ENCODE measurements at places on chromosomes 4 and X.

DNA sequence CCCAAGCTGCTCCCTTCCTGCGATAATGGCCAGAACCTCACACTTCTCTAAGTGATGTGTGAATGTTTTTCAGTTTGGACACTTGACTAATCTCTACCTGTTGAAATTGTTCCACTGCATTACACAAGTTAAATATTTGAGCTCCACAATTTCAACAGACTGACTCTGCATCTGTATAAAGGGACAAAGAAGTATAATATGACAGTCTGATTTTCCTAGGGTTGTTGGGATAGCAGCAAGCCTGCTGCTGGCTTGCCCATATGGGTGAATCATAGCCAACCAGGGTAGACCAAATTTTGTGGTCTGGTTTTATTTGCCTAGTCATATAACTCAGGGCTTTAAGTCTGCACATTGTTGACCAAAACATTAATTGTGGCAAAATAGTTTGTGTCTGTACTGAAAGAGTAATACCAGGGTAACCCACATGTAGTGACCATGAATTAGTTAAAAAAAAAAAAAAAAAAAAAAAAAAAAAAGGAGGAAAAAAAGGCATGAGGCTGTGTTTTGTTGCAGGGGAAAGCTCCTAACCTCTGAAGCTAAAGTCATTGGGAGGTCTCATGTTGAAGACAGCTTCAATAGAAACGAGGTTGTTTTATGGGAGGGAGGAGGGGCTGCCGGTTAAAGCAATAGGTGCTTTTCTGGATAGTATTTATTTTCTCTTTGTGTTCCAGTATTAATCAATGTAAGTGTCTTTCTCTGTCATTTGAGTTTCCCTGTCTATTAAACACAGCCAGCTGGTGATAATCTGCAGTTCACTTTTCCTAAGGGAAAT is 534.2 kb downstream of the RAB28 start:
- DNase-seq: no peak

- DNase-seq: no peak
Measured at GRCh38 chr4:137597752-137598430, 65.6 kb upstream of the PCDH18 start.

DNA sequence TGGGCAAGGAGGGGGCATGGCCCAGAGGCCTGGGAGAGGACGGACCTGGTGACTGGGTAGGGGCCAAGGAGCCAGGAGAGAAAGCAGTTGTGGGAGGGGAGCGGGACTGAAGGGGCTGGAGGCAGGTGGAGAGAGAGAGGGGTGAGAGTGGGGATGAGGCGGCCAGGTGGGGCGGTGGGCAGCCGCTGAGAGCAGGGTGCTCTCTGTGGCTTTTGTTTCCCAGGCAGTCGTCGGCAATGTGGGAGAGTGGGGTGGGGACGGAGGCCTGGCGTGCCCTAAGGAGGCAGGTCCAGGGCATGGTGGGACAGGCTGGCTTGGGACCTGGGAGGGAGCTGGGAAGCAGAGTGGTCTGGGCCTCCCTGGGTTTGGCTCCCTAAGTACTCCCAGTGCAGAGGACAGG is 3.2 kb upstream of the ATP2B3 start:
- no peak for DNase-seq

DNA sequence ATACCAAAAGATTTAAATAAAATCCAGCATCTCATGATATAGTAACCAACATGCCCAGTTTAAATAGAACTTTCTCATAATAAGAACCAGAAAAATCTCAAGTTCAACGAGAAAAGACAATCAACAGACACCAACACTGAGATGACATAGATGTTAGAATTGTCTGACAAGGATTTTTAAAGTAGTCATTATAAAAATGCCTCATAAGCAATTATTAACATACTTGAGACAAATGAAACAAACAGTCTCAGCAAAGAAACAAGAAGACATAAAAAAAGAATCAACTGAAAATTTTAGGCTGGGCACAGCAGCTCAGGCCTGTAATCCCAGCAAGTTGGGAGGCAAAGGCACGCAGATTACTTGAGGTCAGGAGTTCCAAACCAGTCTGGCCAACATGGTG is 118.1 kb downstream of the FGF16 start:
- no peak for DNase-seq

DNA sequence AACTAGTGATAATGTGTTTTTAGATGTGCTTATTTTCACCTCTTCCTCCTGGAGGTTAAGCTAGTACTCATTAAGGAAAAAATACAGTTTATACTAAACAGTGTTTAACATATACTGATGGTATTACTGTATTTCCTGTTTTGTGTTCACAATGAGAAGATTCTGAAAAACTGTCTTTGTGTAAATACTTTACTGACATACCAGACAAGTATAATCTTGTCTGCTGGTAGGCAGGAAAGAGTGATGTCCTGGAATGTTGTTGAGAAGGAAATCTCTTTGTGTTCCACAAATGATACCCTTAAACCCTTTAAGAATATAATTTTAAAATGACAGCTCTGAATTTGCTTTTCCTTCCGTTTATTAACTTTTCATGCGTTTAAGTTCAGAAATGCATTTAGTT is 205.5 kb upstream of the NUDT6 start:
- DNase-seq: no peak

GRCh38 chrX:130778773-130779172 is 124.2 kb downstream of the ENOX2 start:
- no peak for DNase-seq

DNA sequence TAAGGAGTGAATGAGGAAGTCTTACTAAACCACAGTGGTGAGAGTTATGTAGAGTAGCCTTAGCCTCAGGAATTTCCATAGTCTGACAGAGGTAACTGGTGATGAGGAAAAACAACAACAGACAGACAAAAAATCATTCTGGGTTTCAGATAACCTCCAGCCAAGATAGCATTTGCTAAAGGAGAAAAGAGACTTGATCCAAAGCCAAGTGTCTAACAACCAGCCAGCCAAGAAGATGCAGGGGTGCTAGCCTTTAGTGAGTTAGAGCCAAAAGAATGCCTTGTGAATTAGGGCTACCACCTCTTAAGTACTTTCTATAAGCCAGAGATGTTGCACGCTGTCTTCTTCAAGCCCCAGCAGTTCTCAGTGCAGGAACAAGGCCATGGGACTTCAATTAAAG is 478.0 kb upstream of the CPEB2 start:
- DNase-seq: no peak

GRCh38 chr4:47031011-47031678 is at the start of gene GABRB1:
Gene GABRB1, plus strand, starts transcription at chr4:47031567.
- DNase-seq: no peak

DNA sequence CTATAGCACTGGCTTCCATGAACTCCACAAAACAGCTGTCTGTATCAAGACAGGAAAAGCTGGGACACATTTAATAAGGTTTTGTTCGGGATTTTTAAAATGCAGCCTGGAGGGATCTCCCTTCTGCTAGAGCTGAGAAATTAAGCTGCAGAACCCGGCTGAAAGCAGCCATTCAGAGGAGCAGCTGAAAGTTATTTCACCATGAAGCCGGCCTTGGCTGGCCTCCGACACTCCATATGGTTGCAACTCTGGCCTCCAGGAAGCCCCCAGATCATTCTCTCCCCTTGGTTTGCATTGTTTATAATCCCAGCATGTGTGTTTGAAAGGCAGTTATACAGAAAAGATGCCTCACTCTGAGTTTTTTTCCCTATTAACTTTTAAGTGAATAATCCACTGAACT is 239.4 kb downstream of the SPATA18 start:
- DNase-seq: no peak

DNA sequence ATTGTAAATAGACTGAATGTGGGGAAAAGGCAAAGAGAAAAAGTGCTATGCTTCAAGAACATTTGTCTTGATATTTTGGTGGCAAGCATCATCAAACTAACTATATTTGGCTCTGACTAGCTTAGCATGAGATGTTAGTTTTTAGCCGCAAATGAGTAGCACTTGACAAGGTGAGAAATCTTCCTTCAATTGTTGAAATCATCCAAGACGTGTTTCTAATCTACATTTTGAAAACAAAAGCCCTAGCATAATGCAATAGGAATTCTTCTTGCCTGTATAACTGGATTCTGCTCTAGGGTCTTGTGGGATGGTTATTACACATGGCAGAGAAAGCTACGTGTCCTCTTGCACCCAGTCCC is 92.5 kb downstream of the SORBS2 start:
- DNase-seq: no peak

DNA sequence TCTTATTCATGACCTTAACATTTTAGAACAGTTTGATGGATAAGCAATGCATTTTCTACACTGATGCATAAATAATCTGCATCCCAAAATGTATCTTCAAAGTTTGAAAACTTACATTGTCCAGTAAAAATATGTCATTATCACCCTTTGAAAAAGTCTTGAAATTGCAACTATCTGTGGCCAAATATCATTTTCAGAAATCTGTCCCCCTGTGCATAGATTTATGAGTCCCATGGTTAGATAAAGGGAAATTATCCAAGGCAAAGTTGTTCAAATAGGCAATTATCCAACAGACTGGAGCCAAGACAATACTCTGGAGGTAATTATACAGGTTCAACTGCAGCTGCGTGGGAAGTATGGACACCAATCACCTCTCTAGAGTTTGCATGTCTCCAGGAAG is 182.5 kb upstream of the INTU start:
- DNase-seq: no peak

DNA sequence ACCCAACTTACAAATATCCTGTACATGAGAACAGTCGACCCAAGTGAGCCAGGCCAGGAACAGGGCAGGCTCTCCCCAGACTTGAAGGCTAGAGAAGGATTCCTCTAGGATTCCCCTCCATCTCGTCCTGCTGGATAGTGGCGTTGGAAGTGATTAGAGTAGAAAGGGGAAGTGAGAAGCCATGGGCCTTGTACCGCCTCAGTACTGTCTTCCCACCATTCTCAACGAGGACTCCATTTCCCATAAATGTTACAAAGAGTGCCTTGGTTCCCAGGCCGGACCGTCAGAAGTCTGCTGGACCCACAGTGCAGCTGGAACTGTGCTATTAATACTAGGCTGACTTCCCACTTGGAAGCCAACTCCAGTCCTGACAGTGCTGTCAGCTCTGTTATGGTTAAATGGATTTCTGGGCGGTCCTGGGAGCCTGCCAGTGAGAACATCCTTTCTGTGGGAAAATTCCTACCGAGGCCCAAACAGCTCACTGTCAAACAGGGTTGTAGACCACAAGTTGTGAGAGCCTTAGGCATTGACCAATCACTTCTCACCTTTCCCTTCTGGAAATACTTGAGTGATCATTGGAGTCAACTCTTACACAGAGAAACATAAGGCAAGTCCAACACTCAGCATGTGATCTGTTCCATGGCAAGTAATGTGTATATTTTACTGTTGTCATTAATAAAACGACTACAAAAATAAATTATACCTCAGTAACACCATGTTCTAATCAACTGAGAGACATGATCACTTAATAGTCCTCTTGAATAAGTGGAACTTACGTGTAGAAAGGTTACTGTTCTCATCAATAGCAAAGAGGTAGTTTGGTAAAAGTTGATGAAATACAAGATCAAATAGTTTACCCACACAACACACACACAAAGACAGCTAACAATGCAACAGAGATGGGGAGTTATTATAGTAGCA is 58.4 kb downstream of the AMELX start:
- no peak for DNase-seq

- no peak for DNase-seq
Measured at GRCh38 chrX:150405576-150405975, 42.5 kb downstream of the MAMLD1 start.

DNA sequence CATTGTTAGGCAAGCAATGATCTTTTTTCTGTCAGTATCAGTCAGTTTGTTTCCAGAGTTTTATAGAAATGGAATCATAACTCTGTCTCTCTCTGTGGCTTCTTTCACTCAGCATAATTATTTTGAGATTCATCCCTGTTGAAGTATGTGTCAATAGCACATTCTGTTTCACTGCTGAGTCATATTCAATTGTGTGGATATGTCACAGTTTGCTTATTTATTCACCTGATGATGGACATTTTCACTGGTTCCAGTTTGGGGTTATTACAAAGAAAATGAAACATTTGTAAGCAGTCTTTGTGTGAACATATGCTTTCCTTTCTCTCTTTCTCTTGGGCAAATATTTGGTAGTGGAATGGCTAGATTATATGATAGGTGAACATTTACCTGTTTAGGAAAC is 10.2 kb upstream of the ZNF718 start:
- DNase-seq: no peak

DNA sequence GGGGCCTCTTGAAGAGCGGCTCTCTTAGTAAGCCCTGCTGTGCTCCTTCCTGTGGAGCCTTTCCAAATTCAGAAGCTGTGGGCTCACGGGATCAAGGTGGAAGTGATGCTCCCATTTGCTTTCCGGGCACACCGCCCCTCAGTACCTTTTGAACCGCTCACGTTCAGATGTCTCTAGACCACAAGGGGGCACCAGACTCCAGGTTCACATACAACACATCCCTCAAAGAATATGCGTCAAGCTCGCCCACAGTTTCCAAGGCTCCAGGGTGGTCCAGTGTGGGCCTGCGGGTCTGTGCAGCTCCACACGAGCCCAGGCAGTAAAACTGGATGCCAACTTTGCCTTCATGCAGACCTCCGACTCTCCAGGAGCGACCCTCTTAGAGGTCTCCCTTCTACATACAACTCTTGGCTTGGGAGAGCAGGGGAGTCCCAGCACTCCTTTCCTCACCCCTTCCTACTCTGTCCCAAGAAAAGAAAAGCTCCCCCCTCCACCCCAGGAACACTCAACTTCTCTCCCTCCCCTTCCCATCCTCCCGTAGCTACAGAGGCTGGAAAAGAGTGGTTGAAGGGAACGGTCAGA is 11.0 kb downstream of the SUPT20HL1 start:
- DNase-seq: peak; percentile 11

DNA sequence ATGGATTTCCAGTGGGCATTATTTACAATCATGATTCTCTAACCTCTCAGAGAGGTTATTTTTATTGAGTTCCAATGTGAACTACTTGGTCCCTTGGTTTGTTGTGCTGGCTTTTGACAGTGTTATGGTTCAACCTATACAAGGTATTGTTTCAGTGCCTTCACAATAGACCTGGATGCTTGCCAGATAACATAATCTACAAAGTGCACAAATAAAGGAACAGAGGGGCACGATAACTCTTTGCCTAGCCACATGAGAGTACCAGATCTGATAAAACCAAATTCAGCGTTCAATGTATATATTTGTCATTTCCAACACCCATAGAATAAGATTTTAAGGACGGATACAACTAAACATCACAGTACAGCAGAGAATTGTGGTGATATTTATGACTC is 120.8 kb downstream of the RASL11B start:
- DNase-seq: no peak

DNA sequence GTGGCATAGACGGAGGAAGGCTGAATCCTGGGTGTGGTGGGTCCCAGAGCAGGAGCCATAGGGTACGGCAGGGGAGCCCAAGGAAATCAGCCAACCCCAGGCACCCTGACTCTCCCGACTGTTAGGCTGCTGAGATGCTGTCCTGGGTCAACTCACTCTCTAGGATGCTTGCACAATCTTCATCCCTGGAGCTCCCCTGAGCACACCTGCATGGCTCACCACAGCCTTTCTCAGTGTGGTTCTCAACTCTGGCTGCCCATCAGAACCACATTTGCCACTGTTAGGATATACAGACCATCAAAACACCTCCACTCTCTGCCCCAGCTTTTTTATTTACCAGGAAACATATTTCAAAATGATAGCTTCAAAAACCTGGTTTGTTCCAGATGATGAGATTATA is 236.3 kb downstream of the FBXW7 start:
- DNase-seq: no peak

- no peak for DNase-seq
Measured at GRCh38 chrX:23592741-23593140, 74.6 kb upstream of the PRDX4 start.

Measured in KG1 (cell line).